ENCODE measurements at places on chromosomes 2 and 18. TPM values are rescaled to one million over a fixed set of nuclear protein-coding genes. Genes with fewer than 3 reads are reported as not detected.

The ONECUT2 gene
- total RNA-seq = under 0.01 TPM

The FAHD2A gene
- total RNA-seq = 52.2 TPM

The TSGA10 gene
- total RNA-seq = 3.7 TPM

The GALNT13 gene
- 0.87 TPM for total RNA-seq

The RPE gene
- 117 TPM for total RNA-seq

The CACNB4 gene
- 0.33 TPM for total RNA-seq

The GPATCH11 gene
- total RNA-seq = 7.6 TPM

The PROKR1 gene
- total RNA-seq = not detected

The ZNF2 gene
- 9.0 TPM for total RNA-seq

The GCKR gene
- total RNA-seq = 0.22 TPM

Data from uterine smooth muscle cell (primary cell).